GM23248 (cell line): ENCODE measurements at places on chromosomes 16 and 17. TPM values are rescaled to one million over a fixed set of nuclear protein-coding genes. Genes with fewer than 3 reads are reported as not detected.

- peaks cover 37% of the 10 kb centered on the region for H3K4me1 ChIP-seq
- peak; percentile 82 for DNase-seq
- H3K27ac ChIP-seq, result 0 out of 2 replicates have a peak overlapping the region, but pooled peaks have one; percentile 6
Measured at GRCh38 chr16:86668136-86668910, 90.0 kb downstream of the FOXL1 start.

DNA sequence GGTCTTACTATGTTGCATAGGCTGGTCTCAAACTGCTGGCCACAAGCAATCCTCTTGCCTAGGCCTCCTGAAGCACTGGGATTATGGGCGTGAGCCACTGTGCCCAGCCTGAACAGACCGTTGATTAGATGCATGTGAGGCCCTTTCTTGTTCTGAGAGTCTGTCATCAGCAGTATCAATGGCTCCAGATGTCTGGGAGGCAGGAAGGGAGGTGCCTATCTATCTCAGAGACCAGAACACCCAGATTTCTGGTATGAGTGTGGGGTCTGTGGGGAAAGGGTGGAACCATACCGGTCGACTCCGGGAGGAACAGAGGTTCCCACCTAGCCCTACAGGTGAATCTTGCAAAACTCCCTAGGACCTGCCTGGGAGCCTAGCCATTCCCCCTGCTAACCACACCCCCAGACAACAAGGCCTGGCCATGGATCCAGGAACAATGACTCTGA, 71.7 kb downstream of the PRKCB start:
- H3K4me3 ChIP-seq, result no peak overlapping the region
- no peaks in the 10 kb centered on the region for H3K36me3 ChIP-seq
- no peak overlapping the region for H3K27ac ChIP-seq
- H3K4me1 ChIP-seq, result peaks cover 5% of the 10 kb centered on the region; the same call in 1 of the 2 replicates

DNA sequence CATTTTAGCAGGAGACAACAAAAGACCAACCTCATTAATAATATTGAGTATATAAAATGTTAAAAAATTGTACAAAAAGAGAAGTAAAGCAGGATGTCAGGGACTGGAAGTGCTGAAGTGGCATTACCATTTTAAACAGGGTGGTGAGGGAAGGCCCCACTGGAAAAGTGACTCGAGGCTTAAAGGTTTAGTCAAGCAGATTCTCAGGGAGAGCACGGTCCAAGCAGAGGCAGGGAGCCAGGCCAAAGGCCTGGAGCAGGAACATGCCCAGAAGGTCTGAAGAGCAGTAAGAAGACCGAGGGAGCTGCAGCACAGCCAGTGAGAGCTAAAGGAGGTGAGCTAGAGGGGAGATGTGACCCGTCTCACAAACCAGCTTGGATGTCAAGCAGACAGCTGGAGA, 7.6 kb downstream of the XPO6 start:
- H3K27ac ChIP-seq, result no peak overlapping the region
- H3K36me3 ChIP-seq, result peaks cover 39% of the 10 kb centered on the region
- H3K4me3 ChIP-seq, result no peak overlapping the region
- no peaks in the 10 kb centered on the region for H3K27me3 ChIP-seq
- H3K4me1 ChIP-seq, result no peaks in the 10 kb centered on the region
- no peak for DNase-seq

GRCh38 chr17:63445065-63445464, 1.0 kb downstream of the CYB561 start:
- no peaks in the 10 kb centered on the region for H3K4me1 ChIP-seq
- H3K4me3 ChIP-seq, result peak overlapping the region; percentile 68
- H3K36me3 ChIP-seq, result no peaks in the 10 kb centered on the region
- no peak overlapping the region for H3K27ac ChIP-seq

ABHD15 gene
- 8.9 and 10.1 TPM in 2 replicates for total RNA-seq
